ENCODE measurements at places on chromosomes 16 and 17.

GRCh38 chr17:39679521-39680192, 8.2 kb downstream of the PGAP3 start:
- DNase-seq, result no peak

- DNase-seq, result no peak
Observed at GRCh38 chr17:965311-965989, 14.1 kb downstream of the NXN start.

DNA sequence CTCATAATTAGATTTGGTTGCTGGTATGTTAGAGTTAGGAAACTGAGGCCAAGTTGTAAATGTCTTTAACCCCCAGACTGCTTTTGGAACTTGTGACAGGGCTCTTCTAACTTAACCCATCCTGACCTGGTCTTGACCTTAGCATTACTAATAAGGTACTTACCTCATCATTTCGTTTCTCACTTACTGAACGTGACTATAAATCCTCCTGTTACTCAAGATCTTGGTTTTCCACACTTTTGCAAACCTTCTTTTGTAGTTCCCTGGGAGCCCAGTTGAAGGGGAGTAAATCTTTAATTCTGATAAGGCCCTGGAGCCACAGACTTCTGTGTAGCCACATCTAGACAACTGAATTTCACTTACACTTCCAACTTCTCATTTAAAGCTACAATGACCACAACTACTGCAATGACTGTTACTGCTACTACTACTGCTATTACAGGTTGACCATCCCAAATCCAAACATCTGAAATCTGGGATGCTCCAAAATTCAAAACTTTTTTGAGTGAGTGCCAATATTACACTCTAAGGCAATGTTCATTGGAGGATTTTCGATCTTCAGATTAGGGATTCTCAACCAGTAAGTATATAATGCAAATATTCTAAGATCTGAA, 248.8 kb upstream of the TBX2 start:
- no peak for DNase-seq

GRCh38 chr16:3458278-3458851, 14.9 kb downstream of the NAA60 start:
- no peak for DNase-seq

DNA sequence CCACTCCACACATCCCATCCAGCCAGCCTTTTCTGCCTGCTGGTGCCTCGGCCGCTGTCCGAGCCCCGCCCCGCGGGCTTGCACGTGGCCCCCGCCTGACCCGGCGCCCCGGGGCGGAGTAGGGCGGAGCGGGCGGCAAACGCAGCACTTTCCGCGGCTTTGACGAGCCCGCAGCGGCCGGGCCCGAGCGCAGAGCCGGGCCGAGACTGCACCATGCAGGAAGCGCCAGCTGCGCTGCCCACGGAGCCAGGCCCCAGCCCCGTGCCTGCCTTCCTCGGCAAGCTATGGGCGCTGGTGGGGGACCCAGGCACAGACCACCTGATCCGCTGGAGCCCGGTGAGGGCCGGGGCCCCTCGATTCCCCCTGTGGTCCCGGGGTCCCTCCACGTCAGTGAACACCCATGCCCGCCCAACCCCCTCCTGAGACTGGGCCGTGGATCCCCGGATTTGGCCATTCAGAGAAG, at the start of gene HSF4:
Gene HSF4, plus strand, starts transcription at position 147 of the 463 bp plus-strand sequence. Its CDS starts 67 bp downstream, at position 214.
- DNase-seq, result no peak

- no peak for DNase-seq
Observed at GRCh38 chr17:50842506-50843149, 7.2 kb downstream of the WFIKKN2 start.

DNA sequence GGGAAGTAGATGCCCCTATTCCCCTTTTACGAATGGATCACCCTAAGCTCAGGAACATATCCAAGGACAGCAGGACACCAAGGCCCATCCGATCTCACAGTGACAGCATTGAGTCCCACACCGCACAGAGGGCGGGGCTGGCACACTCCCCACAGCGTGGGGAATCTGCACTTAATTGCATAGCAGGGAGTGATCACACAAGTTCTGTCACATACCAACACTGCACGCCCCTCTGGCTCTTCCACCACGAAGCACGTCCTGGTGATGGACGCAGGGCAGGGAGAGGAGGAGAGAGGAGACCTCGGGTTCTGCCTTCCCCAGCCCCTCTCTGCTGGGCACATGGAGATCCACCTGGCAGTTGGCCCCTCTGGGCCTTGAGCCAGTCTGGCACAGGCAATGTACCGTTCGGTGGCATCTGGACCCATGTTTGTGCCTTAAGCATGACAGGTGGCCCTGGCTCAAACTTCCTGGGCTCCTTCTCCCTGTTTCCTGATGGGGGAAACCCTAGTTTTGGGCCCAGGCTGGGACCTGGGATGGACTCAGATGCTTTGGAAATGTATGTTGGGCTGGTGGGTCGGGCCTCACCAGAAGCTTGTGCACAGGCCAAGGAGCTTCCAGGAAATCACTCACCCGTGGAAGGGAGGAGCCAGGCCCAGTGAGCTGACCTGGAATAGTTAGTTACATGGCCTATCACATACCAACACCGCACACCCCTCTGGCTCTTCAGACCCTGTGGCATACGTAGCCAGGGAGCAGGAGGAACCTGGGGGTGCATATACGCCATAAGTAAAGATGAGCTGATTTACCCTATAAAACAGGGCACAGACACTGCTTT, 35.1 kb upstream of the CREBBP start:
- no peak for DNase-seq
